ENCODE measurements at places on chromosomes 11 and 22.

DNA sequence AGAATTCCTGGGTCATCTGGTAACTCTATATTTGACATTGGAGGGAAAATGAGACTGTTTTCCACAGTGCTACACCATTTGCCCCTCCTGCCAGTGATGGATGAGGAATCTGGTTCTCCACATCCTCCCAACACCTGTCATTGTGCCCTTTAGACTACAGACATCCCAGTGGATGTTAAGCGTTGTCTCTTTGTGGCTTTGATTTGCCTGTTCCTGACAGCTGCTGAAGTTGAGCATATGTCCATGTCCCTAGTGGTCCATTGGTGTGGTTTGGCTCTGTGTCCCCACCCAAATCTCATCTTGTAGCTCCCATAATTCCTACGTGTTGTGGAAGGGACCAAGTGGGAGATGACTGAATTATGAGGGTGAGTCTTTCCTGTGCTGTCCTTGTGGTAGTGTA lies 88.5 kb downstream of the BRD1 start:
- DNase-seq: no peak

DNA sequence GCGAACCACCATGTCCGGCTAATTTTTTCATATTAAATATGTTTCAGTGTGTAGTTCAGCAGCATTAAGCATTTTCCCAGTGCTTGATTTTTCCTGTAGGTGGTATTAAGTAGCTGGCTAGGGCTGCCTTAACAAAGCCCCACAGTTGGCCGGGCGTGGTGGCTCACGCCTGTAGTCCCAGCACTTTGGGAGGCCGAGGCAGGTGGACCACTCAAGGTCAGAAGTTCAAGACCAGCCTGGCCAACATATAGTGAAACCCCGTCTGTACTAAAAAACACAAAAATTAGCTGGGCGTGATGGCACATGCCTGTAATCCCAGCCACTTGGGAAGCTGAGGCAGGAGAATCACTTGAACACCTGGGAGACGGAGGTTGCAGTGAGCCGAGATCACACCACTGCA lies 33.5 kb upstream of the TOLLIP start:
- no peak for DNase-seq

DNA sequence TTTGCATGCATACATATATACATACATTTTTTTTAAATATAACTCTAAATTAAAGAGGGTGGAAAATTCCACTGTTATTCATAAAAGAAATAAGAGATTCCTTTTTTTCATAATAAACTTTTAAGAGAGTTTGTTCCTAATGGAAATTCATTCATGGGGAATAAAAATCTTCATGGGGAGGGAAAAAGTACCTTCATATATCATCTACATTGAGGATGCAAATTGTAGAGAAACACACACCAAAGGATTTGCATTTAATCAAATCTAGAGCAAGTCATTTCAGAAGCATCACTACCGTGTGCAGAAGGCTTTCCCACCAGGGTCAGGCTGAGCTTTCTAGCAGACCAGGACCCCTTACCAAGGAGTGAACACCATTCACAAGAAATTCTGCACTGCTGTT lies at the start of gene POU2AF2:
Gene POU2AF2, plus strand, starts transcription at position 301 of the 400 bp plus-strand sequence. CDS start 129 bp downstream, outside the sequence.
- DNase-seq: no peak

DNA sequence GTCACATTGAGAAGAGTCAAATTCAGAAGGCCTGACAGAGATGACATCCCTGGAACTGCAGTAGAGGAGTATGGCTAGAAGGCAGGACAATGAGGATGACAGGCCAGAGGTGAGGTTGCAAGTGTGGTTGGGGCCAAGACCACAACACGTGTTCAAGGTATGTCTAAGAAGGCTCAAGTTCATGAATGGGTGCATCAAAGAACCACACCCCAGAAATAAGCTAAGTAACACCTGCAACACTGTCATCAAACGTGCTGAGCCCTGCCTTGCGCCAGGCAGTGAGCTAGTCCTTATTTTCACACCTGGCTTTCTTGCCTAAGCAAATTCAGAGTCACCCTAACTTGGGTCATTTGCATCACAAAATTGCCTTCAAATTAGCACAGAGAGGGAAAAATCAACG lies 313.6 kb downstream of the KIRREL3 start:
- DNase-seq: no peak

DNA sequence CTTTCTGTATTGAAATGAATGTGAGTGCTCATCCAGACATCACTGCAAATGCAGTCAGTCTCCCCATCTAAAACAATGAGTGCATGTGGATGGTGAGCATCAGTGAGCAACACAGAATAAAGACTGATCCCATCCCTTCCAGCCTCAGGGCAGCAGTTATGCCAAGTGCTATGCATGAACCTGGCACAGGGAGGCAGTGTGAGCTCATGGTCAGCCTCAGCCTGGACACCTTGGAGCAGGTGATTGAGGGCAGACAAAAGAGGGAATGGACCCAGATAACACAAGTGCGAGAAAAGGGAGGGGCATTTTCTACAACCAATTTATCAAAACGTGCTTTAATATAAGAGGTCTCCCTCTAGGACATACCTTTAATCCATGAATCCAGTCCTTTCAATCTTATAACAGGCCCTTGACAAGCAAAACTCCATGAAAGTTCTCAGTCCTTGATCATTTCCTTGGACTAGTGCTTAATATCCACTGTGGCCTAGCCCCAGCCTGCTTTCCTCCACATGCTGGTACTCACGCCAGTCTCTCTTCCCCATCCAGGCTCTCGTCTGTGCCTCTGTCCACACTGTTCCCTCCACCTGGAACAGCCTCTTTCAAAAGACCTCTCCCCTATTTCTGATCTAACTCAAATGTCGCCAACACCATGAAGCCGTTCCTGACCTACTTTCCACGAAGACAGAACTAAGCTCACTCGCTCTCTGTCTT lies 50.5 kb upstream of the LRRC55 start:
- DNase-seq: no peak

DNA sequence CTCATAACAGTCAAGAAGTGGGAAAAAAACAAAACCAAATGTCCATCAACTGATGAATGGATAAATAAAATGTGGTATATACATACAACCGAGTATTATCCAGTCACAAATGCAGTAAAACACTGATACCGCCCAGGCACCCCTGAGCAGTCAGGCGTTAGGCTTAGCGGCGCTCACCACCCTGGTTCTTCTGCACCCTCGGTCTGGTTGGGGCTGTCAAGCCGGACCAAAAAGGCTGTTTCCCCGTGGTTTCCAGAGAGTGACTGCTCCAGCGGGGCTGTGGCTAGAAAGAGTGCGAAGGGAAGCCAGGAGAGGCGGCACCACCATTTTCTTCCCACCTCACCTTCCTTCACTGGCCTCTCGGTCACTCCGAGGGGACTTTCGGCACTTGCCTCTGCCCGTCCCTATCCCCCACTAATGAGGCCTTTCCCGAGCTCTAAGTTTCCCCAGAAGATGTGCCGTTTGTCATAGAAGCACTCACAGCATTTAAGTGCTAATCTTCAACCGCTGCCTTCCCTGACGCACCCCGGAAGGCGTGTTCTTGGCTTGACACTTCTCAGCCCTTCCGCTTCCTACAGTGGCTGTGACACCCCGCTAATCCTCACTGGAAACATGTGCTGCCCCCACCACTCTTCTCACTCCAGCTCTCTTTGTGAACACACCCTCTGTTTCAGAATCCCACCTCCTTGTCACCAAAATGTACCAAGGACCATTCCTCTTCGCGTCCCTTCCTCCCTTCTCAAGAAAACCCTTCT lies 42.4 kb downstream of the FCHSD2 start:
- DNase-seq: no peak

GRCh38 chr11:26285608-26286007 lies 46.3 kb upstream of the ANO3 start:
- no peak for DNase-seq

DNA sequence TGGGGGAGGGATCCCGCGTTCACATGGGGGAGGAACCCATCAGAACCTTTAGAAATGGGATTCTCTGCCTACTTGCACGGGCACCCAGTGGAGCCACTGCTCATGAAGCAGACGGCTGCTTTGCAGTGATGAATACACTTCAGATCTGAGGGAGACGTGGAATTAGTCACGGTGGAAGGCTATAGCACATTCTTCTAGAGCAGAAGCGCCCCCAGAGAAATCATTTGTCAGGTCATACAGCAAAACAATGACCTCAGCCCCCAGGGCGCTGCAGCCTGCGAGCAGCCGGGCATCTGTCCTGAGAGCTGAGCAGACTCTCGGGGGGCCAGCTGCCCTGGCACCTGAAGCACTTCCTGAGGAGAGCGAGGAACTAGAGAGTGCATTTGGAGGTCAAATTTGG lies 12.7 kb downstream of the TP53AIP1 start:
- DNase-seq: no peak

GRCh38 chr22:23899042-23899745 lies 5.0 kb downstream of the MIF start:
- no peak for DNase-seq

DNA sequence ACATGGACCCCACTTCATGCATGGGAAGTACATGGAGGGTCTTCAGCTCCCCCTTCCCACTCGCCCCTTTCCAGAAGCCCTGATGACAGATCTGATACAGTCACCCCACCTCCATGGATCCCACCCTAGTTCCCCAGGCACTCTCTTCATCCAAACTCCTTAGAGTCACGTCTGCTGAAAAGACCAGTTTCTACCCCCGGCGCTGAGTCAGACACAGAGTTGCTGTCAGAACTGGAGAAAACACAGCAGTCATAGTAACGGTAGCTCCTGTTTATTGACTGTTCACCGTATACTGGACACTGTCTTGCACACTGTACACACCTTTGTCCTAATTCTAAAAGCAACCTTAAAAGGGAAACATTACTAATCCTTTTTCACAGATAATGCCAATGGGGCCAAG lies 29.1 kb downstream of the DRD2 start:
- no peak for DNase-seq

DNA sequence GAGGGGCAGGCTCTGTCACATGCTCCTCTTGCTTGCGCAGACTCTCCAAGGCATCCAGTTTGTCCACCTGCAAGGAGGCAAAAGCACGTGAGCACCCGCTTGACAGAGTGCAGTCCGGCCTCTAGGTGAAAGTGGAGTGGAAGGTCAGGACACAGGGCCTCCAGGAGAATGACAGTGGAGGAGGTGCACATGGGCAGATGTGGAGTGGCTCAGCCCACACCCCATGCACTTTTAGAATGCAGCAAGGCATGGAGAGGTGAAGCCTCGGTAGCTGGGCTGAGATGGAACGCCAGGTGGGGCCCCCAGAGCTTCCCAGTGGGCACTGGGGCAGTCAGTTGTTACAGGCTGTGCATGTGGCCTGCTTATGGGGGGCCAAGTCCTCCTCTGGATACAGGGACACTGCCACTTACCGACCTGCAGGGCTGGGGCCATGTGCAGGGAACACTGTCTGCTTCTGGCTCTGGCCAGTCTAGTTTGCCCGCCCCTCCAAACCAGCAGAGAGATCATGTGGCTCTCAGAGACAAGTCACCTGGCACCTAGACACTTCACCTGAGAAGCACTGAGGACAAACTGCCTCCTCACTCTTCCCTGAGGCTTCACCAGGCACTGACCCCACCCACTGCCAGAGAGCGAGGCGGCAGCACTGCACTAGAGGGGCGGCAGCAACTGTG lies 2.3 kb upstream of the SLC25A1 start:
- DNase-seq: no peak

DNA sequence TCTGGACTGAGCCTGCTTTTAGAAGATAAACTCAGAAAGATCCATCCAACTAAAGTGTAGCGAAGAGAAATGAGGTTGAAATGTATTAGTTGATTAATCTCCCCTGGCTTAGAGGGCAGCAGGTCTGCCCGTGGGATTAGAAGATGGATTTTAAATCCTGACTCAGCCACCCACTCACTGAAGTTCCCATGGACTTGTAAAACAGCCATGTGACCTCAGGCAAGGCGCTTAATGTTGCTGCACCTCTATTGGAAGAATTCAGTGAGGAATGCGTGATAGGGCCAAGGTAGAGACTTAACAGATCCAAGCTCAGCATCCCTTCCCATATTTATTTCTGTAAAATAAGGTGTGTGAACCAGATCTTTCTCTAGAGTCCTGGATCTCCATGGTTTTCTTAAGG lies 45.1 kb upstream of the ELF5 start:
- DNase-seq: no peak

DNA sequence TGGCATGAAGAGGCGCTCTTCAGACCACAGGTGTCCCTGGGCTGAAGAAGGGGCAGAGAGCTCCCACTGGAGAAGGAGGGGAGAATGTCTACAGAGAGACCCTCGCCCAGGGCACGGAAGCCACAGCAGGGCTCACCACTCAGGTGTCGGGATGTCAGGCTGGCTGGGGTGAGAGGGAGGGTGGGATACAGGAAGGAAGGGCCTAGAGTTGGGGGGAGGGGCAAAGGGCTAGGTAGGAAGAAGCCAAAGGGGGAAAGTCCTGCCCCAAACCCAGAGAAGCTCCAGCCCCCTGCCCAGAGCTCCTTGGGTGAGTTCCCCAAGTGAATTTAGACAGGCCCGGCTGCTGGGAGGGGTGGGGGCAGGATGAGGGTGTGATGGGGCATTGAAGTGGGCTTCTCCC lies 232.0 kb downstream of the CEP164 start:
- no peak for DNase-seq

- no peak for DNase-seq
These were observed 26.2 kb downstream of the MCM5 start for GRCh38 chr22:35425971-35426800.

GRCh38 chr11:32121012-32121411 lies 30.1 kb downstream of the RCN1 start:
- DNase-seq: no peak

DNA sequence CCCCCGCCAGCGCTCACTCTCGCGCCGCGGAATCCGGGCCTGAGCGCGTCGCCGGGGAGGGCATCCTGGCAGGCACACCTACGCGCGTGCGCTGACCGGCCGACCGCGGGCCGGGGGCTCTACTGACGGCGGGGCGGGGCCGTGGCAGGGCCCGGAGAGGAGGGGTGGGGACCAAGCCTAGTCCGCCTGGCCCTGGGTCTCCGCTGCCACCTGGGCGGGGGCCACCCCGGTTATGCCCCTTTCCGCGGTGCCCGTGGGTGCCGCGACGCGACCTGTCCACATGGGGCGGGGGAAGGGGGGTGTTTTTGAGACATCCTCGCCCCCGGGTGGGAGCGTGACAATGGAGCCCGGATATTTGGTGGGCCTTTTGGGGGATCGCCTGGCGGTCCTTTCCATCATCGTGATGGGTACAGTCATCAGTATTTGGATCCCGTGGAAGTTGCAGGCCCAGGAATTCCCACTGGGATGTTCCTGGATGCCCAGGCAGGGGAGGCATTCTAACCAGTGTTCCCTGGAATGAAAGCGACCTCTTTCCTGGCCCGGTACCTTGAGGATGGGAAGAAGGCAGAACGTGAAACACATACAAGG lies 2.2 kb downstream of the NCAM1 start:
- no peak for DNase-seq

DNA sequence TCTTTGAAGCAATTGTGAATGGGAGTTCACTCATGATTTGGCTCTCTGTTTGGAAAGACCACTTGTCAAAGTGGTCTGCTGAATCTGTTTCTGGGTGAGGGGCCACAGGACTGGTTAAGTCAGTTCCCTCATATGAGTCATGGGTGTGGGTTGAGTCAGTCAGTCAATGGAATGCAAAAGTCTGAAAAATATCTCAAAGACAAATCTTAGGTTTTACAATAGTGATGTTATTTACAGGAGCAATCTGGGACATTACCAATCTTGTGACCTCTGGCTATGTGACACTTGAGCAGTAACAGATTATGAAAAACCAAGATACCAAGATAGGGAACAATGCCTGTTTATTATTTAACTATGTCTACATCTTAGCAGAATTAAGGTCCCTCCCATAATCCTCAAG lies 311.6 kb downstream of the AASDHPPT start:
- DNase-seq: no peak

GRCh38 chr22:25849522-25849921 lies 107.5 kb downstream of the MYO18B start:
- DNase-seq: no peak

GRCh38 chr11:126153006-126153405 lies 58.4 kb downstream of the RPUSD4 start:
- no peak for DNase-seq
